ENCODE measurements at places on chromosomes 13 and 19.
A peak's percentile ranks its signal among the peaks of the same experiment; 100 is the strongest.

DNA sequence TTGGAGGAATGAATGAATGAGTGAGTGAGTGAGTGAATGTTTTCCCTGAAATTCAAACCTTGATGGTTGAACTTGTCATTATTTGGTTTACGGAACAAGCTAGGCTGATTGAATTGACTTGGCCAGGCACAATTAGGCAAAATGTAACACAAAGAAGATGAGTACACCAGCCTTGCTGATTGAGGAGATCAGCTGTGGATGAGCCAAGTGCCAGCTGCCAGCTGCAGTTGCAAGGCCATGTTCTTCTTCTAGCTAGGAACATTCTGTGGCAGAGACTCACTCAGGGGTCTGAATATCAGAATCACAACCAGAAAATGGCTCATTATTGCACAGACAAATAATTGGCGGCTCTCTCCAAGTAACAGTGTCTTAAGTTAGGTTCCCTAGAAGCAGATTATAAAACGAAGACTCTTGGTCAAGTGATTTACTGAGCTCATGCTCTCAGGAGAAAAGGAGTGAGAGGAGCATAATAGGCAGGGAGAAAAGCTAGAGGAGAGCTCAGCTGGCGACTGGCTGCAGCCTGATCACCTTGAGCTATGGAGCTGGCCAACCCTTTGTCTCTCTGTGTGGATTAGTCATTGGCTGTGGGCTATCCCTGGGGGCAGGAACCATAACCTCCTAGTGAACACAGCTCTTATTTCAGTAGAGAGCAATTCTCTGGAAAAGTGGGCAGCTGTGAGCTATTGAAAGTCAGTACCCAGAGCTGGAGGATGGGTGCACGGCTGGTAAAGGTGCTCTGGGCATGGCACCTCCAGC is 225.3 kb upstream of the SERP2 start:
- no peak for DNase-seq

- DNase-seq: peak; percentile 10
Observed at GRCh38 chr19:46602392-46603194, 1.5 kb downstream of the CALM3 start.

- DNase-seq: no peak
Observed at GRCh38 chr19:19549804-19550464, 11.9 kb downstream of the CILP2 start.

DNA sequence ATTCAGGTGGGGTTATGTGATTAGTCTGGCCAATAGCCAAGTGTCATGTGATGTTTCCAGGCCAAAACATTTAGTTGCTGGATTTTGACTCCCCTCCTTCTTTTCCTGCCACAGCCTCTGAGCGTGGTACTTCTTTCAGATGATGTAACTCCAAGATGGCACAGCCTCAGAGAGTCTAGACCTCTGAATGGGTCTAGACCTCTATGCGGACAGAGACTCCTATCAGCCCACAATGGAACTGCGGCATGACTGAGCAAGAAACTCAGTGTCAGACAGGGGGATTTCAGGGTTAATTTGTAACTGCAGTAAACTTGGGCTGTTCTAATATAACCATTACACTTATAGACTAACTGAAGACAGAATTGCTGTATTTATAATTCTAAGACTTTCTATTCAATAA is 42.6 kb upstream of the ZDHHC20 start:
- DNase-seq: peak; percentile 4

- DNase-seq: no peak
Observed at GRCh38 chr13:53847502-53847901, 818.9 kb downstream of the OLFM4 start.
